AG04450 (cell line): ENCODE measurements at places on chromosomes 6 and 20. TPM values are rescaled to one million over a fixed set of nuclear protein-coding genes. Genes with fewer than 3 reads are reported as not detected.

GRCh38 chr20:40276301-40276700 is 412.7 kb downstream of the MAFB start:
- DNase-seq: no peak

- DNase-seq: peak; percentile 96
These were observed 44.4 kb upstream of the LOC128125822 start for GRCh38 chr6:63527658-63528514.

- no peak for DNase-seq
These were observed 7.8 kb upstream of the TRIM38 start for GRCh38 chr6:25954756-25955155.

- no peak for DNase-seq
These were observed 99.9 kb downstream of the TCP11 start for GRCh38 chr6:35041086-35041861.

GRCh38 chr6:56002336-56002735 is 126.9 kb upstream of the BMP5 start:
- no peak for DNase-seq

DNA sequence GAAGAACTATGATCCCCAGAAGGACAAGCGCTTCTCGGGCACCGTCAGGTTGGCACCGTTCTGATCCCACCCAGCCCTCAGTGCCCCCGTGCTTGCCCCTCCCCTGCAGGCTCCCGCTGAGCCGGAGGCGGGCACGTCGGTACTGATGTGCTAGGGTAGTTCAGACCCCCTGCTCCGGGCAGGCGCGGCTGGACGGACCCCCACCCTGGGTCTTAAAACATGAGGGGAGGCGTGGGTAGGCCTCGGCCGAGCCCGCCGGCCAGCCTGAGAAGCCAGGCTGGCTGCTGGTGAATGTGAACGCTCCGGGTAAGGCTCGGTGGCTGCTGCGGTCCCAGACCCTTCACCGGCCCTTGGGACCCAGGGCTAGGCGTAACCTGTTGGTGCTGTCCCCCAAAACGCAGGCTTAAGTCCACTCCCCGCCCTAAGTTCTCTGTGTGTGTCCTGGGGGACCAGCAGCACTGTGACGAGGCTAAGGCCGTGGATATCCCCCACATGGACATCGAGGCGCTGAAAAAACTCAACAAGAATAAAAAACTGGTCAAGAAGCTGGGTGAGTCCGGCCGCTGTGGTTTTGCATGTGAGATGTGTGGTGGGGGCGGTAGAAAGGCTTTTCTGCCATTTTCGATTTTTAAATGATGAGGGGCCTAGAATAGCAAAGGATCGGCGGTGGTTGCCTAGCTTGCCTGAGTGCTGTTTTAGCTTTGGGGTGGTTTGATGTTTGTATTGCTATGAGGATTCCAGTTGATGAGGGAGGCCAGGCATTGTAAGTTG is 964 bp downstream of the RPL10A start:
- no peak for DNase-seq

GRCh38 chr20:33165416-33166055 is 2.4 kb upstream of the BPIFA2 start:
- no peak for DNase-seq

- DNase-seq: no peak
These were observed 723.1 kb upstream of the FLRT3 start for GRCh38 chr20:15060265-15061060.

GRCh38 chr20:49464556-49464955 is 17.9 kb downstream of the KCNB1 start:
- no peak for DNase-seq

DNA sequence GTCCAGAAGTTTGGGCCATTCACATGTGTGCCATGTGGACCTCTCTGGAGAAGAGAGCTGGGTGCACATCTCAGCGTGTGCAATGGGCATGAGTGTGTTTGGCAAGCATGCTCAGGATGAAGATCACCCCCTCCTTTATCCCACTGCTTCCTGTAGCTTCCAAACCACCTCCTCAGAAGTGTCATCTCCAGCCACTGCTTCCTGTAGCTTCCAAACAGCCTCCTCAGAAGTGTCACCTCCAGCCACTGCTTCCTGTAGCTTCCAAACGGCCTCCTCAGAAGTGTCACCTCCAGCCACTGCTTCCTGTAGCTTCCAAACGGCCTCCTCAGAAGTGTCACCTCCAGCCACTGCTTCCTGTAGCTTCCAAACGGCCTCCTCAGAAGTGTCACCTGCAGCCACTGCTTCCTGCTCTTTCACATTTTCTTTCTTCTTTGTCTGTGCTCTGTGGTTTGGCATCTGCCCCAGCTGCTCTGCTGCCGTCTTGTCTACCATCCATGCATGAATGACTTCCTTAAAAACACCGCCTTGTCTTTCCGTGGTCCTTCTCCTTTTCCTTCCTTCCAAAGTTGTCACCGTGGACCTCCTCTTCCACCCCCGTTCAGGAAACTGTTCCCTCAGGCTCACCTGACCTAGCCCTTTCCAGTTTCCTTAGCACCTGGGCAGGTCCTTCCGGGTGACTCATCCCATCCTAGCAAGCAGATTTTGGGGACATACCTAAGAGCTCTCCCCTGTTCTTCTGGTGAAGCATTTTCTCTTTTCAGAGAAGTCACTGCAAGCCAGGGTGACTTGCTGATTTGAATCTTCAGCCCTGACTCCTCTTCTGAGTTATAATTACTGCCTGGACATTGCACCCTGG is 43.5 kb upstream of the TIAM2 start:
- no peak for DNase-seq

DNA sequence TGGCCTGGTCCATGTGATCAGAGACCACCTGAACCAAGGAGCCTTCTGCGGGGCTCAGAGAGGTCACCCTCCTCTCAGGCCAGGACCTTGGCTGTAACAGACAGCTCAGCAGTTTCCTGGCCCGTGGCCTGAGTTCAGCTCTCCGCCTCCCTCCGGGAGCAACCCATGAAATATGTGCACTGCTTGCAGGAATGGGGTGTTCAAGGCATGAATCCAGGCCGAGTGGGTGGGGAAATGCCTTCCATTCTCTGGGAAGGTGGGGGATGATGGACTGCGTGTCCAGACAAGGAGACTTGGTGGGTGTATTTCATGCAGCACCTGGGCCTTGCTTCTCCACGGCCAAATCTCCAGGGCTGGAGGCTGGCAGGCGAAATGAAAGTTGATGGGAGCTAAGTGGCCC is 46.0 kb downstream of the SIRPA start:
- no peak for DNase-seq

DNA sequence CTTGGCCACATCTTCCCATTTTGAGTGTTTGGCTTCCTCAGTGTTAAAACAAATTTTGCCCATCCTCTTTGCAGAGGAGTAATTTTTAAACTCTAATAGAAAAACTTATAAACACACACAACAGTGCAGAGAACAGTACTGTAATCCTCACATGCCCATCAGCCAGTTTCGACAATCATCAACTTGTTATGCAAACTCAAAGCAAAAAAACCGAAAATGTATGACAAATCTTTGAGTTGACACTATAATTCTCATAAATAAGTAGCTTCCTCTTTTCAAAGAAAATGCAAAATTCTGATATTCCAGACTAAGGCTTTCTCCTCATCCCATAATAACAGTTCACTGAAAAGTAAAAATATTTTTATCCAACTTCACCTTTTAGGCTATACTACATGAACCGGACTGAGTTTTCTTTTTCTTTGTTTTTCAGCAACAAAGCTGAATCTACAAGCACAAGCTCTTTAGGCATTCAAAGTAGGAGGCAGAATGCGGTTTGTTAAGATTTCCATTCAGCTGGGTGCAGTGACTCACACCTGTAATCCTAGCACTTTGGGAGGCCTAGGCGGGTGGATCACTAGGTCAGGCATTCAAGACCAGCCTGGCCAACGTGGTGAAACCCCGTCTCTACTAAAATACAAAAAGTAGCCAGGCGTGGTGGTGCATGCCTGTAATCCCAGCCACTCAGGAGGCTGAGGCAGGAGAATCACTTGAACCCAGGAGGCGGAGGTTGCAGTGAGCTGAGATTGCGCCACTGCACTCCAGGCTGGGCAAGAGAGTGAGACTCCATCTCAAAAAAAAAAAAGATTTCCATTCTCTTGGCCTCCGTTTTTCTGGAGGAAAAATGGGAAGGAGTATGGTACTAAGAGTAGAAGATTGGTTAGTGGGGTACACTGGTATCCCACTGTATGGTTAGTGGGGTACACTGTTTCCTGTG is 74.8 kb downstream of the GCNT2 start:
- no peak for DNase-seq

GRCh38 chr6:85362652-85363310 is 87.1 kb upstream of the NT5E start:
- no peak for DNase-seq

DNA sequence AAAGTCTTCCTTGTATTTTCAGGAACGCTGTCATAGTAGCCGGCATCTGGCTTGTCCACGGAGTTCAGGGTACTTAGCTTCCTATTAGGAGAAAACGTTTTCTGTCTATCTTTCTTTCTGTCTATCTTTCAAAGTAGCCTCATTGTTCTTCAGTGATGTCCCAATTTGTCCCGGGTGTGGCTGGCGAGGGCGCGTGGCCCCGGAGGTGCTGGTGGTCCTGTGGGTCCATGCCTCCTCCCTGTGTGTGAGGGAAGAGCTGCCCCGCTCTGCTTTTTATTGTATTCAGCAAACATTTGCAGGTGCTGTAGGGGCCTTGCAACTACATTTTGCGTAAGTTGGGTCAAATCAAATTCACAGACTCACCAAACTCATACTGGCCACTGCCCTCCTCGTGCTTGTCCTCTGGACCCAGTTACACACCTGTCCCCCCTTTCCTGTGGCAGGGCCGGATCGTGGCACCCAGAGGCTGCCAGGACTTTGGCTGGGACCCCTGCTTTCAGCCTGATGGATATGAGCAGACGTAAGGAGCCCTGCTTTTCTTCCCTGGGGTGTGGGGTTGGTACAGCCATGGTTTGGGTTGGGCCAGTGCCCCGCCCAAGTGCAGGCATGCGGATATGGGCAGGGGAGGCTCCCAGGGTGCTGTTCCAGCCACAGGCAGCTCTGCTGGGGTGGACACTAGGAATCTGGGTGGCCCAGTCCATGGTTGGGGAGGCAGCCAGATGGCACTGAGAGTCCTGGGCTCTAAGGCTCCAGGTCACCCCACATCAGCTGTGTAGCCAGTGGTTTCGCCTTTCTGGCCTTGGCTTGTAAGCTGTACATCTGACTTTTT is 12.3 kb downstream of the ITPA start:
- DNase-seq: no peak

GRCh38 chr20:63930971-63931553 is 25.2 kb downstream of the UCKL1 start:
- DNase-seq: no peak

GRCh38 chr20:50193836-50194421 is 3.3 kb downstream of the CEBPB start:
- no peak for DNase-seq

DNA sequence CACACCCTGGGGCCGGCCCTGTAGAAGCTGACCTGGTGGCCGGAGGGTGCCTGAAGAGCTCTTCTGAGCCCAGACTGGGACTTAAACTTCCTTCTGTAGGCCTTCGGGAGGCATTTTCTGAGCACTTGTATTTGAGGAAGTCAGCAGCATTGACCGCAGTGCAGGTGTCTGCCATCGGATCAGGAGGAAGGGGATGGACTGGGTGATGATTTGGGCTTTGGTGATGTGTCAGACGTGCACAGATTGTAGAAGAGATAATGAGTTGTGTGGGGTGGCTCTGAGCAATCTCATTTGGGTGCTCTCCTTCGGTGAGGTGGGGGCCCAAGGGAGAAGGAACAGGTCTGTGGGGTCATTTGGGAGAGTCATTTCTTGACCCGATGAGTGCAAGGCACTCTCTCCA is 150.9 kb downstream of the ARID1B start:
- DNase-seq: no peak

GRCh38 chr6:150026976-150027805 is 1.9 kb upstream of the RAET1L start:
- DNase-seq: no peak

- DNase-seq: peak; percentile 77
These were observed 780 bp downstream of the ARMC12 start for GRCh38 chr6:35737413-35738211.

Gene MRPS18A
- polyA plus RNA-seq: 41.0 and 59.7 TPM in 2 replicates

Gene CFB
- 13.3 and 14.0 TPM in 2 replicates for polyA plus RNA-seq

Gene PRKN
- not detected in 2 replicates for polyA plus RNA-seq

Gene PLCB4
- 13.0 and 18.6 TPM in 2 replicates for polyA plus RNA-seq

Gene MCUR1
- polyA plus RNA-seq: 7.8 and 9.5 TPM in 2 replicates

Gene PTP4A1
- 34.3 and 37.7 TPM in 2 replicates for polyA plus RNA-seq

Gene KCNQ5
- 0.52 TPM in 2 replicates for polyA plus RNA-seq

Gene PDYN
- polyA plus RNA-seq: not detected in 2 replicates

Gene C6orf163
- polyA plus RNA-seq: 0.57 and 0.81 TPM in 2 replicates

Gene TCP11
- 0.11 and 0.15 TPM in 2 replicates for polyA plus RNA-seq

Gene TMEM200A
- polyA plus RNA-seq: 29.0 and 34.5 TPM in 2 replicates

Gene OR2B6
- 0.09 TPM in 1 of 2 replicates, not detected in the other for polyA plus RNA-seq
